ENCODE measurements at places on chromosomes 12 and 14.
A peak's percentile ranks its signal among the peaks of the same experiment; 100 is the strongest.

DNA sequence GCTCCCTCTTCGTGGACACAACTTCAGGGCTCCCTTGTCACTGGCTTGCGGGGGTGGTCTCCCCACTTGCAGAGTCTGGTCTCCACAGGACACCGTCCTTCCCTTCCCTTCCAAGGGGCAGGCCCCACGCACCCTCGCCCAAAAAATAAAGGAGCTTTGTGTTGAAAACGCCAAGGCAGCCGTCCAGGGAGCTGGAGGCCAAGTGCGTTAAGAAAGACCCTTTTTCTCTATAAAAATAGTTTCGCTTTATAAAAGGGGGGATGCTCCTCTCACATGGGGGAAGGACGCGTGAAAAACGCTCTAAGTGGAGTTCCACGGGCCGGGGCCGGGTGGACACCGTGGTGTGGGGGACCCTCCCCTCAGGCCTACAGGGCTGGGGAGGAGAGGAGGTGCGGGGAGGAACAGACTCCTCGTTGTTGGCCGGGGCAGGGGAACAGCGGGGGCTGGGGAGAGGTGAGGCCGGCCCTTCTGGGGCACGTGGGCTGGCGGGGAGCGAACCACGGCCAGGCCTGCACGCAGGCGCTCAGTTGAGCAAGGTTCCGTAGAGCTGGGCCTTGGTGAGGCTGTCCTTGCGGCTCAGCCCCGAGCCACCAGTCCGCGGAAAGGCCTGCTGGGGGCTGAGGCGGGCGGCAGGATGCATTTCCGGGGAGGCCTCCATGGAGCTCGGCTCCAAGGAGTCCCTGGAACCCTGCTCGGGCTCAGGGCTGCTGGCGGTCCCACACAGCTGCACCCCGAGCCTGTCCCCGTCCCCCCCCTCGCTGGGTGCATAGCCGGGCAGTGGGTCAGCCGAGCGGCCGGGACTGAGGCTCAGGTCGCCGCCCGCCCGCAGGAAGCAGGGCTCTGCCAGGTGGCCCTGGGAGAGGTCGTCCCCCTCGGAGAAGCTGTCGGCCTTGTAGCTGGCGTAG lies 49.5 kb downstream of the BEGAIN start:
- DNase-seq, result peak; percentile 5

DNA sequence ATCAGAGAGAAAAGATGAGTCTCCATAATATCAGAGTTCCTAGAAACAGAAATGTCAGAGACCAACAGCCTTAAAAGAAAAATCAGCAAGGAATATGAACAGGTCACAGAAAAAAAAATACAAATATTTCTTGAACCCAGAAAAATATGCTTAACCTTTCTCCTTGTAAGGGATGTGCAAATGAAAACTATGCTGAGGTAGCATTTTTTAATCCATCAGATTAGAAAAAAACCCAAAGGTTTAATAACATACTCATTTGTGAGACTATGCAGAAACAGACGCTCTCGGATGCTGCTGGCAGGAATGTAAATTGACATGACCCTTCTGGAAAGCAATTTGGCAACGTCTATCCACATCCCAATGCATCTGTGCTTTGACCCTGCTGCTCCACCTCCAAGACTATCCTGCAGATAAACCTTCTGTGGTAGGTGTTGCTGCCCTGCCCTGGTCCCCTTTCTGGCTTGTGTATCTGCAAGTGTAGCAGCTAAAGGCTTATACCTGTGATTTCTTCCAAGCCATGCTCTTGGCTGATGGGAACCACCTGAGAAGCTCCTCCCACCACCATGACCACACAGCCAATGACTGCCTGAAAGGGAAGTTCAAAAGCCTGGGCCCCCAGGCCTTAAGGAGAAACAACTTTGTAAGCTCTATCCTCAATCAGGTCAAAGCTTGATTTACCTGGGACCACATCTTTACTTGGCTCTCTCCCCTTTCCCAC lies 49.4 kb downstream of the LTBP2 start:
- no peak for DNase-seq

GRCh38 chr14:70645892-70646291 lies 4.2 kb downstream of the TTC9 start:
- DNase-seq, result no peak

GRCh38 chr12:52428121-52428520 lies 6.0 kb downstream of the KRT75 start:
- no peak for DNase-seq

DNA sequence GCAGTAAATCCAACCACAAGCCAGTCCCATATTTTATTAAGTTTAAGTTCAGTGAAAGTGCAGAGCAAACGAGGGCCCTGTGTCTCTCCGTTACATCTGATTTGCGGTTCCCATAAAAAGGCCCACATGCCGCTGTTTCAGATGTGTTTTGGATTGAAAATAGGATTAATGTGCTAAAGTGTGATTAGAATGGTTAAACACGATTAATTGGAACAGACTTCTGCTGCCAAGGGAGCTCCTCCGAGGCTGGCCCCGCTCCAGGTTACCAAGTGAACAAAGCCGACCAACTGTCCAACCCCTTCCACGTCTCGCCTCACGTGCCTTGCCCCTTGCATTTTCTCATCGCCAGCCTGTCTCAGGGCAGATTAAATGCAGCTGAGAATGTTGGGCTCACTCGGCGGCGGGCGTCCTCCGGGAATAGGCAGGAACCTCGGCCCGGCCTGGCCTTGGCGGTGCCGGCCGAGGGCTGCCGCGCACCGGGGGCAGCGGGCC lies 166.5 kb upstream of the GSC start:
- peak; percentile 73 for DNase-seq

DNA sequence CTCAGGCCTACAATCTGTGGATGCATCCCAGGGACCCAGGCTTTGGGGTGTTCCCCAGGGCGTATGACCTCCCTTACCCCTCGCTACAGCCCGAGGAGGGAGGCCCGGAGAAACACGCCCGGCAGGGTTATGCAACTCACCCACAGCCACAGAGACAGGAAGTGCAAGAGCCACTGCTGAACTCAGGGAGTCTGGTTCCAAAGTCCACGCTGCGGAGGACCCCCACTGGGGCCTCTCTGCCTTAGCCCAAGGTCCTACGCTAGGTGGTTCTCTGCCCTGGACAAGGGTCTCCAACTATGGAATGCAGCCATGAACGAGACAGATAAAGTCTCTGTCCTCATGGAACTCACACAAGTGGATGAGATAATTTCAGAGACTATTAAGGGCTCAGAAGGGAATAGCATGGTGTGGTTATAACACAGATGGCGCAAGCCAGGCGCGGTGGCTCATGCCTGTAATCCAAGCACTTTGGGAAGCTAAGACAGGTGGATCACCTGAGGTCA lies 11.3 kb downstream of the SCARB1 start:
- no peak for DNase-seq
